ENCODE measurements at places on chromosomes 5 and 9. TPM values are rescaled to one million over a fixed set of nuclear protein-coding genes. Genes with fewer than 3 reads are reported as not detected.

The ARHGEF39 gene
- total RNA-seq, result 15.4 TPM

The STING1 gene
- total RNA-seq, result 216 TPM

The C9 gene
- not detected for total RNA-seq

The FCN2 gene
- not detected for total RNA-seq

Measured in T-helper 2 cell treated with Interferon-gamma antibody and Interleukin-4, amounts not matched to agents 100 ng/mL and 5 ng/mL, for 36 hours (primary cell).